ENCODE measurements at places on chromosomes 13 and 19.

DNA sequence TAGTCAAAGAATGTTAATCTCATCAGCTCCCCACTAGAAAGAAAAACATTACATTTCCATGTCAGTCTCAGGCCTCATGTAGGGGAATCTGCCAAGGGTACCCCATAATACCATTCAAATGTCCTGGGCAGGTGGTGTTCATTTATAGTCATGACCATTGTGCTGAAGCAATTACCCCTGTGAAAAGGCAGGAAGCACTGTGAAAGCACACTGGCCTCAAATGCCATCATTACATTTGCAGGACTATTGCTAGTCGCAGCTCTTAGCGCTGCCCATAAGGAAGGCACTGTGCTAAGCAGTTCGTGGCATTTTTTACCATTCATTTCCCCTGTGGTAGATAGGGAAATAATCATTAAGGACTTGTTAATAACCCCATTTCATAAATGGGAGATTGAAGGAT, 109.0 kb downstream of the LHFPL6 start:
- DNase-seq: no peak

DNA sequence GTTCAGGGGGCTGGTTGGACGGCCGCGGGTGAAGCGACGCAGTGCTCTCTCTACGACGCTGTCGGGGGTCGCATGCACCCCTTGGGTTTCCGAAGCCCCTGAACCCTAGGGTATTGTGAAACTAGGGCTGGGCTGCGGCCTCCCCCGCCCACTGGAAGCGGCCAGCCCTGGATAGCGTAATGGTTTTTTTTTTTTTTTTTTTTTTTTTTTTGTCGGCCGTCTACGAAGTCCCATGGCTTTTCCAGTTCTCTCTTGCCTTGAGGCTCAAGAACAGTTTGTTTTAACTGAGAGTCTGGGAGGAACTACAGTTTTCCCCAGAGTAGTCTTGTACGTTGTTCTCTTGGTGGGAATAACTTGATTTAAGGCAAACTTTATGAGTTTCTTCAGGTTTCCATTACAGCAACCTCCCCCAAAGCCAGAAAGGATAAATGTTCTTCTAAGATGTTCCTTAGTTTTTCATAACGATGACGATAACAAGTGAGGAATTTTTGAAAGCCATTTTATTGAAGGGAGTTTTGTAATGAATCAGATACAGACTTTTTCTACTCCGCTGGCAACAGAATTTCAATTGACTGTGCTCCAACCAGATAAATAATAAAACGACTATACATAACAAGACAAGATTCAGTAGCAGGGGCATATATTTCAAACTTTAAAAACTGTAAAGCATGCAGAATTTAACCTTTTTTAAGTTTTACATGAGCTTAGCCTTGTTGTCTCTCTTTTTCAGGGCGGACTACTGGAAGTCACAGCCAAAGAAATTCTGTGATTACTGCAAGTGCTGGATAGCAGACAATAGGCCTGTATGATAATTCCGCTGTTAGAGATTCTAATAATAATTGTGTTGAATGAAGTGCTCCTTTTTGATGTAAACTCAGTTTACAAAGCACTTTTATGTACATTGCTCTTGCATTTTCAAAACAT, 867 bp downstream of the WBP4 start:
- DNase-seq: no peak

DNA sequence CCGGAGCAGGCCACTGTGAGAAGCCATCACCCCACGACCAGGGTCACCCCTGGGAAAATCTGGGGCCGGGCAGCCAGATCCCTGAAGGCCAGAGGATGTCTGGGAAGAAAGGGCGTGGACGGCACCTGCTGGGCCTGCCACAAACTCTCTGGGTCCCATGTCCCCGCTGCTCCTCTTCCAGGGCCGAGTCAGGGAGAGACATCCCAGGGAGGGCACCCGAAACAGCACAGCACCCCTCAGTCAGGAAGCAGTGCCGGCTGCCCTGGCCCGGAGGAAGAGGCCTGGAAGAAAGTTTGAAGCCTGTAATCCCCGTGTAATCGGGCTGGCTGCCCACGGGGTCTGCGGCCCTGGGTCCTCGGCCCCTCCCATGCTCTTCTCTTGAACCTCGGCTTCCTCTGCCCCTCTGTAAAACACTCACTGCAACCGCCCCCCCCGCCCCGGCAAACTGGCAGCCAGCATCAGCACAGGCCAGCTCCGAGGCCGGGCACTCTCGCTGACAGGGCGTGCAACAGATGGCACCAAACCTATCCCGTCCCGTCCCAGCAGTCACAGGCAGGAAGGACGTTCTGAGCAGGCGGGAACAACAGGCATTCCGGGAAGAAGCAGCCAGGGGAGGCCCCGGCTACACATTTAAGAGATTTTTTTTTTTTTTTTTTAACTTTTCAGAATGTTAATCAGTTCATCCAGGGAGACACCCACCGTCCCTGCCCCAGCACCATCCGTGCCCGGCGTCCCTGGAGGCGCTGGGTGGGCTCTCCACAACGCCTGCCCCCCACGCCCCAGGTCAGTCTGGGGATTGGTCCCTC, 1.5 kb downstream of the SBNO2 start:
- peak; percentile 46 for DNase-seq

GRCh38 chr13:76723551-76724232, 162.5 kb downstream of the KCTD12 start:
- peak; percentile 24 for DNase-seq

GRCh38 chr13:92224825-92225224, 826.4 kb downstream of the GPC5 start:
- no peak for DNase-seq

GRCh38 chr13:42116225-42116624, 67.8 kb downstream of the DGKH start:
- no peak for DNase-seq

- DNase-seq: no peak
Measured at GRCh38 chr13:26967119-26968038, 204.2 kb downstream of the USP12 start.

DNA sequence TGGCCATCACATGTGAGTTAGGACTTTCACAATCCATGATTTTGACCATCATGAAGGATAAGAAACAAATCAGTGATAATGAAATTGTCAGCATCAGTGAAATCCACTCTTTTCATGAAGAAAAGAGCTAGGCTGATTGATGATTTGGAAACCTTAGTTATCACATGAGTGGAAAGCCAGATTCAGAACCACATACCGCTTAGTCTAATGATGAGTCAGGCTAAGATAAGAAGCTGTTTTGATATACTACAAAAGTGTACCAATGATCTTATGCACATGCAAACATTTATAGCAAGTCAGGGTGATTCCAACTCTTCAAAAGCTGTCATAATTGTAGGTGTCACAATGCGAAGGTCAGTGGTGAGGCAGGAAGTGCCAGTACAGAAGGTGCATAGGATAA, 519.3 kb downstream of the GPC6 start:
- no peak for DNase-seq

GRCh38 chr19:40703029-40703755, 12.7 kb upstream of the NUMBL start:
- DNase-seq: no peak

- DNase-seq: no peak
Measured at GRCh38 chr13:93535251-93535650, 308.6 kb downstream of the GPC6 start.

DNA sequence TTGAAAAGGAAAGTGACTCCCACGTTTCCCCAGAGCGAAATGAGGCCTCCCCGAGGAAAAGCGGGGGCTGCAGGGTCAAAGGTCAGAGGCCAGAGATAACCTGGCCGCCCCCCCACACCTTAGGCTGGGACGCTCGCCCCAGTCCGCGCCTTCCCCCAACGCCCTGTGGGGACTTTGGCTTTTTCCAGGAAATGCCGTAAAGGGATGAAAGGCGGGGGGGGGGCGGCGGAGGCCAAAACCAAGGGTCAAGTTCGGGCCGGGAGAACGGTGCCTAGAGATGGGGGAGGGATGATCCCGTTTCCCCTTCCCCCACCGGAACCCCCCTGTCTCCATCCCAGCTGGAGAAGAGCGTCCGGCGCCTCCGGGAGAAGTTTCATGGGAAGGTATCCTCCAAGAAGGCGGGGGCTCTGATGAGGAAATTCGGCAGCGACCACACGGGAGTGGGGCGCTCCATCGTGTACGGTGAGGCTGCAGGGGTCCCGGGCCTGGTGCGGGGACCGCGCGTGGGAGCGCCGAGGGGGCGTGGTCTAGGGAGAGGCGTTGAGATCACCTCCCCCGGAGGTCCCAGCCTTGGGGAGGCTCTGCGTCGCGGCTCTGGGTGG, 575 bp downstream of the SHFL start:
- peak; percentile 37 for DNase-seq

DNA sequence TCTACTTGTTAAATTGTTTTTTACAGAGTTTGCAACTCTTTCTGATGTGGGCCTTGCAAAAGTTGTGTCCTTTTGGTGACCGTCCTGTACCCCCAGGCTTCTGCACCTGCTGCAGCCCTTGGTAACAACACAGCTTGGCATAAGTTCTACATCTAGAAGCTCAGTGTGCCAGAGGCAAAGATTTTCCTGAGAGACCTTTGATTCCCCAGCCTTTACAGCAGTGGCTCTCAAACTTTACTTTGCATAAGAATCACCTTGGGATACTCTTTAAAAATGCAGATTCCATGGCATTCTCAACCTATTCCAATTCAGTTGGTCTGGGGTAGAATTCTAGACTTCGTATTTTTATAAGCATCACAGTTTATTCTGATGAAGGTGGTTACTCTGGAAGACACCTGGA, 260.9 kb downstream of the DCT start:
- no peak for DNase-seq

- DNase-seq: no peak
Measured at GRCh38 chr13:80668452-80668851, 327.5 kb upstream of the SPRY2 start.

GRCh38 chr13:30493658-30494381, 28.1 kb upstream of the HMGB1 start:
- no peak for DNase-seq
